Neural progenitor cell (in vitro differentiated cells): ENCODE measurements at places on chromosomes 5 and 9. TPM values are rescaled to one million over a fixed set of nuclear protein-coding genes. Genes with fewer than 3 reads are reported as not detected.

DNA sequence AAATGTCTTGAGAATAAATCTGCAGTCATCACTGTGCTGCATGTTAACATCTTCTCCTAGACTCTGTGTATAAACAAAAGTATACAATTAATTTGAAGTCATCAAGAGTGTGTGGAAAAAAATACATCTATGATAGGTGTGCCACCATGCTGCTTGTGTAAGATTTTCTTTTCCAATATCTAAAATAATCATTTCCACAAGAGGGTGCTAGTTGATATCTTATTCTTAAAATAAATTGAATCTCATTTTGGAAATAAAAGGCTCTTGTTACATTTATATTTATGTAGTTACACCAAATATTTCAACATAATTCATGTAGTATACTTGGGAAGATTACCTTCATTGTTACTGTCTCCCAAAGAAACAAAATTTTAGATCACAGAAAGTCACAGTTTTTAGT, 14.1 kb upstream of the MOCS2 start:
- no peaks in the 10 kb centered on the region for H3K36me3 ChIP-seq
- DNase-seq, result no peak
- no peak overlapping the region for H3K4me3 ChIP-seq
- H3K27ac ChIP-seq, result no peak overlapping the region
- H3K4me1 ChIP-seq, result no peaks in the 10 kb centered on the region

IL5 gene
- not detected in 2 replicates for total RNA-seq

ARL14EPL gene
- total RNA-seq, result not detected in 2 replicates

SOX30 gene
- 0.06 and 0.17 TPM in 2 replicates for total RNA-seq

DNA sequence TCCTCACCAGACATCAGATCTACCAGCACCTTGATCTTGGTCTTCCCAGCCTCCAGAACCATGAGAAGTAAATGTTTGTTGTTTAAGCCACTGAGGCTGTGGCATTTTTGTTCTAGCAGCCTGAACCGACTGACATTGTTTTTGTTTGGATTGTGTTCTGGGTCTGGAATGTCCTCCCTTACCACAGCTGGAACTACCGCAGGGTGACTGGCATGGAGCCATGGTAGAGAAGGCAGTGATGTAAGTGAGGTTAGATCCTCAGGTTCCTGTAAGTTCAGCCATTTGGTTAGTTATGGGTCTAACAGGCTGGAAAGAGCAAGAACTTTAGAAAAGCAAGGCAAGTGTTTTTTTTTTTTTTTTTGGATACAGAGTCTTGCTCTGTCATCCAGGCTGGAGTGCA, 209.3 kb downstream of the DAB2IP start:
- DNase-seq, result no peak
- peaks cover 22% of the 10 kb centered on the region for H3K4me1 ChIP-seq
- H3K27me3 ChIP-seq, result no peaks in the 10 kb centered on the region
